NCI-H524 (cell line): ENCODE measurements at places on chromosomes 12 and 14.
A peak's percentile ranks its signal among the peaks of the same experiment; 100 is the strongest.

DNA sequence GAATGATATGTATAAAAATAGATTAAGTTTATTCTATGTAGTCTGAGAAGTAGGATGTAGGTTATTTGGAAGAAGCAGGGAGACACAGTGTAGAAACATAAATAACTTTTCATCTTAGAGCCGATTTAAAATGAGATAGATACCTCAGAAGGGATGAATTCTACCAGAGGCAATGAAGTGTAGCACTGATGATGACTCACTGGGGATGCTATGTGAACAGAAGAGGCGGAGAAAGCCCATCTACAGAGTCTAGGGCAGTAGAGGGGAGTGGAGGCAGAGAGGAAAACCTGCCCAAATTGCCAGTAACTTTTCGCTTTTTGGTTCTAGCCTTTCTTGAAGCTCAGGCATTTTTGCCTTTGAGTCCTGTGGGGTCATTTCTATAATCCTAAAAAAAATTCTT is 451.8 kb downstream of the ATP23 start:
- no peak for DNase-seq

DNA sequence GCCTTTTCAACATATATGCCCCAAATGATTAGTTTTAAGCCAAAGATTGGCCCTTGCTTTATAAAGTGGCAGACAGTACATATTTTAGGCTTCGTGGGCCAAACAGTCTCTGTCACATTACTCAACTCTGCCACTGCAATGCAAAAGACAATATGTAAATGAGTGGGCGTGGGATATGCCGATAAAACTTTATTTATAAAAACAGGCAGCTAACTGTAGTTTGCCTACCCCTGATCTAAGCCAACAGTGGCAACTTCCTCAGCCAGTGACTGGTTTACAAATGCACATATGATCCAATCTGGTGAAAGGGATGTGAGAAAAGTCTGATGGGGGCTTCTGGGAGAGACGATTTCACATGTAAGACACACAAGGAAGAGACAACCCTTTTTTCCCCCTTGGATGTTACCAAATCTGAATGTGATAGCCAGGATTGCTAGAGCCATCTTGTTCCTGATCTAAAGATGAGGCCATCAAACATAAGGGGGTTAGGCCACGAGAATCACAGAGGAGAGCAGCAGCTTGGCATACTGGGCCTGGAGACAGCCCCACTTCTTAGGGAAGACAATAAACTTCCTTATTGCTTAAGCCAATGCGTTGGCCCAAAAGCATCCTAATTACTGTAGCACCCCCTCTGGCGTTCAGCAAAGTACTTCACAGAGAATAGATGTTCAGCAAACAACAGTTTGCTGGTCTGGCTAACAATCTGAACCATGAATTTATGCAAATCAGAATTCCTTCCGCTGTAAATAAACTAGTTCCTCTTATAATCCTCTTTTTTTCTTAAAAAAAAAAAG is 75.2 kb upstream of the TMCC3 start:
- peak; percentile 30 for DNase-seq

DNA sequence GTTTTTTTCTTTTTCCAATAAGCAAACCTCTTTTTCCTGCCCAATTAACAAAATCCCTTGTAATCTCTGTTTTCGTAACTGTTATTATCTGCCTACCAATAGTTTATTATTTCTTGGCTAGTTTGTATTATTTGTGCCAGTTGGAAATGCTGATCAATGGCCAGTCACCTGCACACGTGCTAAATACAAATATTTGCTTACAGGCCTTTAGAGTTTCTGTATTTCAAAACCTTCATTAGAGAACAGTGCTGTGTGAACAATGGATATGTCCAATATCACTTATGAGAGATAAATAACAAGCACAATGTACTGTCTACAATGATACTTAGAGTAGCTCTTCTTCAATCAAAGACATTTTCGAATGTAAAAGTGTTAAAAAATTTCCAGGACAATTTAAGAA is 10.8 kb upstream of the DYRK2 start:
- no peak for DNase-seq

GRCh38 chr12:72031066-72031465 is 92.4 kb downstream of the TPH2 start:
- no peak for DNase-seq

DNA sequence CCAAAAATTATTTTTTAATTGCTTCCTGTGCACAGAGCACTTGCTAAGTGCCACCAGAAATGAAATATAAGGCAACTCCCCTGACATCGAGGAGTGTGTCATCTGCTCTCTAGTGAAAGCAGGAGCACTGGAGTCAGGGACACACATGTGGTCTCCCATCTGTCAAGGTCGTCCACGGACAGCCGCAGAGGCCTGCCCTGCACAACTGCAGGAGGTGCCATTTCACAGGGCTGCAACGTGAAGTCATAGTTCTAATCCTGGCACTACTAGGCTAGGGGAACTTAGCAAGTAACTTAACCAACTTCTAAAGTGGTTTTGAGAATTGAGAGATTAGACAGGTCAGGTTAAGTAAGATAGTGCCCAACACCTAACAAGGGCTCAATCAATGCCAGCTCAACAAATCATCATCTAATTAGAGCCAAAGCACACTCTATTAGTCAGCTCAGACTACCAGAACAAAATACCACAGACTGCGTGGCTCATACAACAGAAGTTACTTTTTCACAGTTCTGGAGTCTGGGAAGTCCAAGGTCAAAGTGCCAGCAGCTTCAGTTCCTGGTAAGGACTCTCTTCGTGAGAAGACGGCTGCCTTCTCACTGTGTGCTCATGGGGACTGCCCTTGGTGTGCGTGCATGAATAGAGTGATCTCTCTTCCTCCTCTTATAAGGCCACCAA is 30.7 kb downstream of the FOXN3 start:
- peak; percentile 90 for DNase-seq

DNA sequence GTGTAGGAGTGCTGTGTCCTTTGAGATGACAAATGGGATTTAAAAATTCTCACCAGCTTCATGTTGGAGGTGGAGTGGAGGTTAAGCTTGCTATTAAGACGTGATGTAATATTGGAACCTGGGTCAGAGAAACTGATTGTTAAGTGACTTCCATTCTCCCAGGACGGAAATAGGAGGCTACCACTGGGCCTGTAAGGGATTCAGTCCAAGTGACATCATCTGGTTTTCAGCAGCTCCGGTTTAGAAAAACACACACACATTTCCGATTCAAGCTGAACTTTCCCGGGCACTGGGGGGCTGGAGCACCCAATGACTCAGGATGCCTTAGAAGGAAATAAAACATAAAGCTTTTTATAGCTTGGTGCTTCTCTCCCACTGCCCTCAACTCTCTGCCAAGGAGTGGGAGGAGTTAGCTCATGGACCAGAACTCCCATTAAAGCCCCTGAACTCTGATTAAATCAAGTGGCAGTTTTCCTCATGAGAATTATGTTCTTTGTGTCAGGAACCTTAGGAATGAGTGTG is 12.4 kb downstream of the CALM1 start:
- no peak for DNase-seq

DNA sequence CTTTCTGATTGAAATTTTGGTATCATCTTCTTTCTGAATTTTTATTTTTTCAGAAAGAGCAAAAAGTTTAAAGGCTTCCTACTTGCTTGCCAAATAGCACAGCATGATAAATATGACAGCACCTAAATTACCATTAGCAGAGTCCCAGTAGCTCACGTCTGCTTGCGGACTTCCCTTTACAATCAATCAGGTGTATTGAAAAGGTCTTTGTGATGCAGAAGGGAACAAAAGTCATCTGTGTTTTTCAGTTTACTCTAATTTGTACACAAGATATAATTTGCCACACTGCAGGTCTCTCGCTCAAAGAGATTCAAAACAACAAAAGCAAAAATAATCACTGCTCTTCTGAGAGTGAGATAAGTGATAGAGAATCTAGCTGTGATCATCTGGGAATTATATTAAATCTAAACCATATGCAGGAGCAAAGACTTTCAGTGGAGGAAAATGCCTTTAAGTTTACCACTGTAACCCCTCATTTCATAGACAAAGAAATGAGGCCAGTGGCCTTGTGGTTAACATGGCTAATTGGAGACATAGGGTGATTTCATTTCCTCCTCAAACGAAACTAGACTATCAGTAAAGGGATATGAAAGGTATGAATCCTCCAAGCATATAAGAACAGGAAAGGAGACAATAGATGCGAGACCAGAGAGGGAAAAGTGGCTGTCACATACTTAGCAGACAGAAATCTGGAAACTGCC is 240.8 kb upstream of the TMPO start:
- no peak for DNase-seq

GRCh38 chr12:80299219-80299618 is 144.8 kb upstream of the PTPRQ start:
- DNase-seq = no peak

- DNase-seq = no peak
These were observed 62.5 kb upstream of the DUSP6 start for GRCh38 chr12:89414851-89415250.

DNA sequence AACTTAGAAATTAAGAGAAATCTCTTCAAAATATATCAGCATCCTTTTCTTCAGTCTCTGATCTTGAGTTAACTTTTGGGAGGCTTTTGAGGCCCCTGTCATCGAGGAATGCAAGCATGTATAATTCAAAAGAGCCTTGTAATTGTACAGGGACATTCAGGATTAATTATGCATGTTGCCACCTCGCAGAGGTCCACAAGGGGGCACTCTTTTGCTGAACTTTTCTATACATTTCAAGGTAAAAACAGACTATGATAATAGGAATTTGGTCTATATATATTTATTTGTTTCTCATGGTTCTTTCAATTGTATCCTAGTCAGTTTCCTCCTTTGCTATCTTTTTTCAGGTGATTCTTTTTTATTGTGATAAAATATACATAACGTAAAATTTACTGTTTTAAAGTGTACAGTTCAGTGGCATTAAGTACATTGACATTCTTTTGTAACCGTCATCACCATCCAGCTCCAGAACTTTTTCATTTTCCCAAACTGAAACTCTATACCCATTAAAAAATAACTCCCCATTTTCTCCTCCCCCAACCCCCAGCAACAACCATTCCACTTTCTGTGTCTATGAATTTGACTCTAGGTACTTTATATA is 47.0 kb upstream of the SLC2A13 start:
- DNase-seq = peak; percentile 51

DNA sequence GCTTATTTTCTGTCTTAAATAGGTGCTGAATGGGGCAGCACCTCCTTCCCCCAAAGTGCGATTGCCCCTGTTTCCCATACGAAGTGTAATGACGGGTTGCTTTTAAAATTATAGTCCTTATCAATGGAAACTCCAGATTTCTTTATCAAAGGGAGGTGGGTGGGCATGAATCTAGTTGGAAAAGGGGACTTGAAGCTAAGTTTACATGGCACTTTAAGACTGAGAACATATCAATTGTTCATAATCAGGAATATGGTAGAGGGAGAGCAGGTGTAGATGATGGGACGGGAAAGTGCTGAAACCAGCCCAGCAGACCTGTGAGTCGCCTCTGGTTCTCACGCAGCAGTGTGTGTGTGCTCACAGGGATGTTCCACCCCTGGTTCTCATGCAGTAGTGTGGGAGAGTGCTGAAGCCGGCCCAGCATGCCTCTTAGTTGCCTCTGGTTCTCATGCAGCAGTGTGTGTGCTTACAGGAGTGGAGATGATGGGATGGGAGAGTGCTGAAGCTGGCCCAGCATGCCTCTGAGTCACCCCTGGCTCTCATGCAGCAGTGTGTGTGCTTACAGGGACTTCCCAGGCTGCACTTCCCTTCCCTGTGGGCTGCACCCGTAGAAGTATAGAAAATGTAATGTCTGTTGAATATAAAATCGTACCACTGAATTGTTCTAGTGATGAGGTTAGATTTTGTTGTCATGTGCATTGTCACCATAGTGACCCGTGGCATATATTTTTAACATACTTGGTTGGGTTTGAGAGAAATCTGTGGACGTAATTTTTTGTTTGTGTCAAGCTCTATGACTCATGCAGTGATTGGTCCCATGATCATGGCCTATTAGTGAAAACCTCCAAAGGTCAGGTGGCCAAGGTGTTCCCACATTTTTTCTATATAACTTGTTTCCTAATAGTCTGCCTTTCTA is 51.6 kb downstream of the GPATCH2L start:
- DNase-seq = no peak

- peak; percentile 85 for DNase-seq
These were observed 169.9 kb downstream of the TSPAN9 start for GRCh38 chr12:3247077-3247476.

GRCh38 chr12:4830556-4831210 is 79.0 kb upstream of the KCNA1 start:
- DNase-seq = no peak

DNA sequence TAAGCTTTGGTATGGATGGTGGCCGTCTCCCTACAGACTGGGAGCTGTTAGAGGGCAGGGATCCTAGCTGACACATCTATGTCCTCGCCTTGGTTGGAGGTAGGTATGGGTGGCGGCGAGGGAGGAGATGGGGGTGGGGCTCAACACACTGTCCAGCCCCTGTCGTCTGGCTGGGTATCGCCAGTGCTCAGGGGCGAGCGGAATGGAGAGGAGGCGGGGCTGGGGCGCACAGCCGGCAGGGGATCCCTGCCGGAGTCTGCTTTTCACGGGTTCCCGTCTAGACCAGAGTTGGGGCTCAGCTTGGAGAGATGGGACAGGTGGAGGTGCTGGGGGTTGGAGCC is 16.1 kb downstream of the TAMALIN start:
- no peak for DNase-seq

DNA sequence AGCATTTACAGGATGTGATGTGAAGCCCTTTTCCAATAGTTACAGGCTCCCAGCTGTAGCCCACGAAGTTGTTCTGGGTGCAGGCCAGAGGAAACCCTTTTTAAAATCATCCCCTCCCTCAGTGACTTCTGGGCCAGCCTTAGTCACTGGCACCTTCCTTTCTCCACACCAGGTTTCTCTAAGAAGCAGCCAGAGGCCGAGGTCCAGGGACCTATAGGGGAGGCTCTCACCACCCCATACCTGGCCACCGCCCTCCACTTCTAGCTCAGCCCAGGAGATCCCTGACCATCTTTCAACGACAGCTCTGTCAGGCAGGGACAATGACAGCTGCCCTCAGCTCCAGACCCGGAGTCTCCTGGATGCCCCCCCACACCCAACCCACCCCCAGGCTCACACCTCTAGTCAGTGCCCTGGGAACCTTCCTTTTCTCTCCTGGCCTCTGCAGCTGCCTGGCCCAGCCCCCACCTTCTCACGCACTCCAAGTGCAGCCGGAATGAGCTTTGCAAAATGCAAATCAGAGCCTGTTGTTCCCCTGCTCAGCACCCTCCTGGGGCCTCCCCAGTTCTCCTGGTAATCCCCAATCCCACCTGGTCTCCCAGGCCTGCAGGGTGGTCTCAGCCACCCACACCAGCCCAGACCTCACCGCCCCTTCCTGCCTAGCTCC is 46.7 kb downstream of the TESC start:
- peak; percentile 48 for DNase-seq
